Keratinocyte (primary cell): ENCODE measurements at places on chromosomes 11 and 22. TPM values are rescaled to one million over a fixed set of nuclear protein-coding genes. Genes with fewer than 3 reads are reported as not detected.

- no peaks in the 10 kb centered on the region for H3K4me1 ChIP-seq
- no peak for DNase-seq
- no peak overlapping the region for H3K27ac ChIP-seq
- H3K27me3 ChIP-seq = no peaks in the 10 kb centered on the region
- H3K36me3 ChIP-seq = no peaks in the 10 kb centered on the region
Measured at GRCh38 chr11:64044730-64045393, 9.1 kb downstream of the FLRT1 start.

- peak; percentile 41 for DNase-seq
- no peaks in the 10 kb centered on the region for H3K27me3 ChIP-seq
- H3K36me3 ChIP-seq = no peaks in the 10 kb centered on the region
Measured at GRCh38 chr11:46075168-46075567, 46.1 kb downstream of the PHF21A start.

- H3K4me1 ChIP-seq = no peaks in the 10 kb centered on the region
- H3K36me3 ChIP-seq = no peaks in the 10 kb centered on the region
- no peak overlapping the region for H3K27ac ChIP-seq
- H3K27me3 ChIP-seq = no peaks in the 10 kb centered on the region
- DNase-seq = no peak
- no peak overlapping the region for H3K4me3 ChIP-seq
Measured at GRCh38 chr11:132589791-132590190, 942.5 kb downstream of the OPCML start.

The OR6T1 gene
- not detected in 3 replicates for polyA plus RNA-seq

The KDM4E gene
- polyA plus RNA-seq = not detected in 3 replicates

The APOL4 gene
- 0.03 to 0.08 TPM (median 0.04 TPM) in 3 replicates for polyA plus RNA-seq

DNA sequence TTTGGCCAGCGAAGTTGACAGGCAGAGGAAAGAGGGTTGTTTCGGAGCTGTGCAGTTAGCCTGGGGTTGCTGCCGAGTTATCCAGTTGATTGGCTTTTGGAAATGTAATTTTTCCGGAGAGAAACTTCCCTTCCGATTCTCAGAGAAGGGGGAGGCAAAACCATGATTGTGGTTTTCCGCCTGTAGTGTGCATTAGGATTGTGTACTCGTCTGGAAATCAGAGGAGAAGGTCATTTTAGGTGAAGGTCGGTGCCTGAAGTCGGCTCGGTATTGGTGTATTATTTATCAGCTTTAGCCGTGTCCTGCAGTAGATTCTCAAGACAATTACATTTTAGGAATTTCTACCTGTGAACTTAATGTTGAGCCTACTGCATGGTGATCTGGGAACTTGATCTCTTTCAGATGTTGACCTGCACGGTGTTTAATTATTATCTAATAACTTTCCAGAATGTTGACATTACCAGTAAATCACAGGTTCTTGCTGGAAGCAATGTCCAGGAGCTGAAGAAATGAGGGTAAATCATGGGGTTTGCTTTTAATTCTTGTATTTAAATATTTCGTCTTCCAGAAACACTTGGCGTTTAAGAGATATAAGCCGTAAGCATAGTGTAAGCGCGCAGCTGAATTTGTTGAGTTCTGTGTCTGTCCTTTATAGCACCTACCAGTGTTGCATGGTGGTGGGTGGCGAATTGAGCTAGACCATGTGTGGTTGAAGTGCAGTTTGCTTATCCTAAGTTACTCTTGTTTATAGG is 1.3 kb downstream of the ARHGEF12 start:
- H3K4me1 ChIP-seq = peaks cover 62% of the 10 kb centered on the region
- DNase-seq = no peak
- H3K4me3 ChIP-seq = peak overlapping the region; percentile 98

The F2 gene
- polyA plus RNA-seq = not detected in 3 replicates
